ENCODE measurements at places on chromosomes 3 and 15.
A peak's percentile ranks its signal among the peaks of the same experiment; 100 is the strongest.

DNA sequence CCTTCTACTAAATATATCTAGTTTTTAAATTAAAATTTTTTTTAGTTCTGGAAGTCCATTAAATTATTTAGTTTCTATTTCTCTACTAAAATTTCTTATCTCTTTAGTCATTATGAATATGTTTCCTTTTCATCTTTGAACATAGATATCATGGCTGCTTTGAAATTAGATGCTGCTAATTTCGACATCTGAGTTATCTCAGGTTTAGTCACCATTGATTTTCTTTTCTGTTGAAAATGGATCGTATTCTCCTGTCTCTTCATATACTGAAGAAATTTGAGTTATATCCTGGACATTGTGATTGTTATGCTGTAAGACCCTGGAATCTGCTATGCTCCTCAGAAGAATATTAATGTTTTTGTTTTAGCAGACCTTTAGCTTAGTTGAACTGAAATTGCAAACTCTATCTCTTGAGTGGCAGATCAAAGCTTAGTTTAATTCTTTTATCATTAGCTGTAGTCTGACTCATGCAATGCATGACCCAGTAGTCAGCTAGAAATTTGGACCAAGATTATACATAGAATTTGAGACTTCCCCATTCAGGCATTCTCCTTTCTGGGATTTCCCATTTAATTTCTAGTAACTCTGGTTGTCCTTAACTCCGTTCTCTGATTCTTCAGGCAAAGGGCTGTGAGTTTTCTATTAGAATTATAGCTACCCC is 439.8 kb upstream of the IL12A start:
- DNase-seq: no peak

DNA sequence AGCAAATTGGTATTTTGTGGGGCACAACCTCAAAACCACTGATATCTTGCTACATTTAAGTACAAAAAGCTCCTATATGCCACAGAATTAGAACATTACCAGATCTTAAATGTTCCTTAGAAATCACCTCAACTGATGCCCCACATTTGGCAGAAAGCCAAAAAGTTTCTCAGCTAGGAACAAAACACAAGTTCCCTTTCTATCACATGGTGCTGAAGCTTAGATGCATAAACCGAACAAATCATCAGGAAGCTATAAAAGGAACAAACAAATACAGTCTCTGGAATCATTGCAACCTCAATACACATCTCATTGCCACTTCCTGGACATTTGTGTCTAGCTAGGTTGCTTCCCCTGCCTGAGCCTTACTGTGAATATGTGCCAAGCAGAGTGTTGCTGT is 492.6 kb downstream of the LPP start:
- DNase-seq: no peak

DNA sequence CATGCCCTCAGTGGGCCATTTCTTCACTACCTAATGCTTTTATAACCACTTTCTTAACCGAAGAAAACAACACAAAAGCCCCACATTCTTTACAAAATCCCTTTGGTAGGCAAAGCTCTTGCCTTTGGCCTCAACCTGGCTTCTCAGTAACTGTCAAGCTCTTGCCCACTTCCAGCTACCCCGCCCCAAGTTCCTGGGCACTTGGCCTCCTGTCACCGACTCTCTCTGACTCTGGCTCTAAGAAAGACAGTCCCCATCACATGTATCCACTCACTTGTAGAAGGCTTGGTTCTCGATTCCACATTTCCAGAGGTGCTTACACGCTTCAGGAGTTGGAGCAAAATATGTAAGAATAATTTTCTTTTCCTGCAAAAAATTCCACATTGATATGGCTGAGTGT is 61.1 kb downstream of the WDR76 start:
- DNase-seq: no peak

DNA sequence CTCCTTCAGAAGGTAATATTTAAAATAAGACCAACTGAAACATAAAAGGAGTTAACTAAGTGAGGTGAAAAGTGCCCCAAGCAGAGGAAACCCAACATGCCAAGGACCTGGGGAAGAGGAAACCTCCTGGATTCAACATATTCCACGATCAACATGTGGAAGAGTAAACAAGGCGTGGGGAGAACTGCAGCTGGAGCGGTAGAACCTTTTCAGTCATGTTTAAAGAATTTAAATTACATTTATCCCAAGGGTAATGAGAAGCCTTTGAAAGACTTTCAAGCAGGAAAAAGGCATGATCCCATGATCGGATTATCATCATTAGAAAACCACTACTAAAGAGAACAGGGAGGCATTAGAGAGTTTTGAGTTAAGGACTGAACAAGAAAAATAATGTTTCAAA is 330.7 kb downstream of the FHIT start:
- no peak for DNase-seq

DNA sequence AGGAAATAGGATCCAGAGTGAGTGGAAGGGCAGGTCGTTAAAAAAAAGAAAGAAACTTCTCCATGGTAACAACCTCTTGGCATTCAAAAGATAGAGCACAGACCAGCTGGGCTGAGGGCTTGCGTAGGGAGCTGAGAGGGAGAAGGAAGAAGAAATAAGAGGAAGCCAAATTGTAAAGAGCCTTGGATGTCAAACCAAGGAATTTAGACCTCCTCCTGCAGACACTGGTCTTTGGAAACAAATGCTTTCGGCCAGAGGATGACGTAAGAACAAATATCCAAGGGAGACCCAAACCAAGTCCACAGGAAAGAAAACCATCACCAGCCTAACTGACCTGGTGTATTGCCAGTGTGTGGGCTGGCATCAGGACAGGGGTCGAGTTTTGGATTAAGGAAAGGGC is 155.2 kb downstream of the UACA start:
- DNase-seq: no peak

- no peak for DNase-seq
Observed at GRCh38 chr3:162138509-162138908, 641.9 kb downstream of the OTOL1 start.

DNA sequence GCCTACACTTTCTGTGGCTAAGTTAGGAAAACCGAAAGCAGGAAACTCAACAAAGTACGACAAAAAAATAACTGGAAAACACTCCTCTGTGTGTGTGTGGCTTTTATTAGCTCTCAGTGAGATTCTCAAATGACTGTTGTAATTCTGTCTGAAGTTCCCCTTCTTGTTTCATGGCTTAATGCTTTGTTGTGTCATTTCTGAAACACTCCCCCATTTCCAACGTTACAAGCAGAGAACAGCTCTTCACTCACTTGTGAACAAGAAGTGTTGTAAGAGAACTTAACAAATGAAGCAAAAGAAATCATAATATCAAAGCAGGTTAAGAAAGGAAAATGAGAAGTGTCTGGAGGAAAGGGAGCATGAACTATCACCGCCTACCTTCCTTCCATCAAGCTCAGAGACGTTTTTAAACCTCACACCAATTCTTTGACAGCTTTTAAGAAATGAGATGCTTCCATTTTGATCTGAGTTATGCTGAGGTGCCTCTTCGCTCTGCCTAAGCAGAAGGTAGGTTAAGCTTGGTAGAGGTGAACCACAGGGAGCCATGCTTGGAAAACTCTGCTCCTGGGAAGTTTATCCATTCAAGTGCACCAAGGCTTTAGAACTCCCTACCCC is 12.4 kb upstream of the SEC62 start:
- no peak for DNase-seq

DNA sequence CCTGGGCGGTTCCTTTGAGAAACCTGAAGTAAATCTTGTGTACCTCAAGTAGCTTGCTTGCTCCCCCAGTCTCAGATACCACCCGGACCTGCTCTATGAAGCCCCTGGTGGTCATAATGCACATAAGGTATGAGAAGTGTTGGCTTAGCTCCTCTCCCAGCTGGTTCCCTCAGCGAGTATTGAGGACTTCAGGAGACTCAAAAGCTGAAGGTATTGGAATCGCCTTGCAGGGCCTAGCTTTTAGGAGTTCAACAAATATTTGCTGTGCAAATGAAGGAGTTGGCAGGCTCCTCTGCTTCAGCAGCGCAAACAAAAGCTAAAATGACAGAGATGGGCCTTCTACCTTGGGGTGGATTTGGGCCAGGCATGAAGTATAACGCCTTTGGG is 1.7 kb downstream of the CMTM8 start:
- DNase-seq: peak; percentile 20

- DNase-seq: no peak
Observed at GRCh38 chr3:159898147-159898546, 90.5 kb upstream of the IL12A start.

DNA sequence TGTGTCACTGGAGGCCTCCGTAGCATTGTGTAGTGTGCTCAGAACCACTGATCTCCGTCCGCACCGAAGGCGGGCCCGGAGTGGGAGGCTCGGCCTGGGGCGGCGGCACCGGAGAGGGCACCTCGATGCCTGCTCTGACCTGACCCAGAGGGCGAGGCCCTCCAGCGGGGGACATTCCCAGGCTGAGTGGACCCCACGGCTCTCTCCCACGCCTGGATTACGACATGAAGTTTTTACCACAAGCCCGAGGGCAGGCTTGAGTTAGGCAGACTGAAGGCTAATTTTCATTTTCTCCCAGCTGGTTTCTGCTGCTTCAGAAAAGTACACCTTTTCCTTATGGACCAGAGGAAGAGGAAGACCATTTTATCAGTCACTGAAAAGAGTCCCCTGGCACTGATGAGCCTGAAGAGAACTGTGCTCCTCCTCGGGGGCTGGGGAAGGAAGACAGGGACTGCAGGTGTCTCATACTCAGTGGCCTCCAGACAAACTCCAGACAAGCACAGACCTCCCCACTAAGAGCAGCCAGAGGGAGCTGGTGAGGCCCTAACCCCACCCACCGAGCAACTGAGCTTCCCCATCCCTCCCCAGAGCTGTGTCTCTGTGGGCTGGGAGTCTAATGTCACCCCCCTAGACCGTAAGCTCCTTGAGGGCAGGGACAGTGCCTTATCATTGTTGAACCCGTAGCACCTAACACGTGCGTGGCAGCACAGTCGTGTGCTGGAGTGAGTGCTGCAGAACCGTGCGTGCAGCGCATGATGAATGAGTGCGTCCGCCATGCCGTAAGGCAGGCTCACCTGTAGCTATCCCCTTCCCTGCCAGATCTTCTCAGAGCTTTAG is 74.5 kb upstream of the BLM start:
- DNase-seq: no peak

GRCh38 chr3:59321881-59322540 is 272.2 kb upstream of the CFAP20DC start:
- DNase-seq: no peak

DNA sequence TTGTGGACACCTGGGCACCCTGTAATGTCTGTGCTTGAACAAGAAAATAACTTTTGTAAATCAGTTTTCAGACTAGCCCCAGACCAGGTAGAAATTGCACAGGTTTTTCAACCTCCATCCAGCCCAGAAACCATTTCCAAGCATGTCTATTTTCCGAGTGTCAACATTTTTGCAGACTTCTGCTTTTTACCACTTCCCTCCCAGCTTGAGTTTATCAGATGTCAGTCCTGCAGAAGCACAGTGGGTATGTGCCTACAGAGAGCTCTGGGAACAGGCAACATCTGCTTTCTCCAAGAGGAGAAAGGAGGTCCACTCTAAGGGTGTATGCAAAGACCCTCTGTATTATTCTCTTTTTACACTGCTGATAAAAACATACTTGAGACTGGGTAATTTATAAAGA is 83.9 kb downstream of the LRRK1 start:
- DNase-seq: no peak

DNA sequence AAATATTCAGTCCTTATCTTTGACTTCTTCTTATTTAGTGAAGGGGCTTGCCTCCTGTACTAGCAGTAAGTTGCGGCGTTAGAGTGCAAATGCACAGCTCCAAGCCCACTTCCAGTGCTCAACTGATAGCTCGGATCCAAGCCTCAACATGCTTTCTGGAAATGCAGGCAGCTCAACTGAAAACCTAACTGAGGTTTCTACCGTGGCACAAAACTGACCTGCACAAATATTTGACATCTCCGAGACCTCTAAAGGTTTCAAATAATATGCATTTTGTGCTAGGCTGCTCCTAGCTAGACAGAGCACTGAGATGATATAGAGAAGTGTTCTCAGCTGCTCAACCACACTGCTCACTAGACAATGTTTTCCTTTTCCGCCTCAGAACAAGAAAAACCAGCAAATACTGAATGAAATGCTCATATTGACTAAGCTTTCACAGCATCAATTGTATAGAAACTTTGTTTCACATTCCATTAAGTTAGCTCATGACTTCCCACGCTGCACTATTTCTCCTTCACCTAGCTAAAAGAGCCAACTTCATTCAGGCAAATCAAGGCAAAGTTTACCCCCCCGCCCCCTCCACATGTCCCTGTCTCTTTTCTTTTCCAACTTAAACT is 822 bp downstream of the ZNF385D start:
- DNase-seq: no peak

DNA sequence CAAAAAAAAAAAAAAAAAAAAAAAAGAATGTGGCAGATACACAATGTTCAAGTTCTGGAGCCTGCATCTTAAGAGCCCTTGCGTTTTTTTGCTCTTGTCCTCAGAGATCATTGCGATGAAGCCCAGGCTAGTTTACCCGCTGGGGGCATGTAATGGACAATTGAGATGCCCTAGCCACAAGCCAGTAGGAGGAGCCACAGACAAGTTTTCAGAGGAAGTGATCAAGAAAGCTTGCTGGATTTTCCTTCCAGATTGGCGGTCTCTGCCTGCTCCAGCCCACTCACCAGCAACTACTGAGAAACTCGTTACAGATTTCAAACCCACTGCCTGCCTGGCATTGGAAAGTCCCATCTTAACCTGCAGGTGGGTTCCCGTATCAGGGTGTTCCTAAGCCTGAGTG is 192.1 kb upstream of the EOMES start:
- no peak for DNase-seq

DNA sequence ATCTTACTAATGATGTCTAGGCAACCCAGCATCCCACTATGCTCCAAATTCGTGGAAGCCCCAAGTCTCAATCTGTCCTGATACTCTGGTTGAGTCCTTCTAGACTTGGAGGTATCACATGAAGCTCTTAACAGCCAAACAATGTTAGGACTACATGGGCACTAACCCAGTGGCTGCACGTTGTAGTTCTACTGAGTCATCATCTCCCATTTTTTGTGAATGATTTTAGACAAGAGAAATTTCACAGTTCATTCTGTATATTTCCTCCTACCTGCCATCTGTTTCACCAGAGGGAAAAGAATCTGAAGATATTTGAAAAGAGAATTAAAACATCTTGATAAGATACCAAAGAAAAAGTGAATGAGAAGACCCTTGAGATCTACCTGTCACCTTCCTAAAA is 9.8 kb upstream of the WWTR1 start:
- no peak for DNase-seq

- no peak for DNase-seq
Observed at GRCh38 chr3:156176048-156176447, 55.7 kb downstream of the KCNAB1 start.

- no peak for DNase-seq
Observed at GRCh38 chr3:53941184-53941583, 49.5 kb upstream of the SELENOK start.

- no peak for DNase-seq
Observed at GRCh38 chr3:37833302-37834186, 28.1 kb upstream of the CTDSPL start.

DNA sequence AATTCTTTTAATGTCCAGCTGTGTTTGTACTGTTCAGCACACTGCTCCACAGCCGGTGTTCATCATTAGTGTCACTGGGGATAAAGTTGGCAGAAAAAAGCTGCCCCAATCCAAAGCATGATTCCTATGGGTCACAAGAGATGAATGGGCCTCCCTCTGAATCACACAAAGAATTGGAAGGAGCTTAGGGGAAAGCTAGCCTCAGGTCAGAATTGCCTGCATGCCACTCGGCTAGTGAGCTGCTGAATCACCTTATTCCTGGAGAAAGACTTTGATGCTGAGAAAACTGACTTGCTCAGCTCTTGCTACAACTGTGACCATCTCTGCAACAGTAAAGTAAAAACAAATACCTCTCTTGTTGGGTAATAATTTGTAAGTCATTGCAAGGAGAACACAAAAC is 3.5 kb downstream of the CCK start:
- no peak for DNase-seq

GRCh38 chr3:156655819-156656550 is 18.4 kb upstream of the TIPARP start:
- no peak for DNase-seq

GRCh38 chr15:29207027-29207757 is 62.4 kb downstream of the NSMCE3 start:
- no peak for DNase-seq
